ENCODE measurements at places on chromosomes 13 and 19.

DNA sequence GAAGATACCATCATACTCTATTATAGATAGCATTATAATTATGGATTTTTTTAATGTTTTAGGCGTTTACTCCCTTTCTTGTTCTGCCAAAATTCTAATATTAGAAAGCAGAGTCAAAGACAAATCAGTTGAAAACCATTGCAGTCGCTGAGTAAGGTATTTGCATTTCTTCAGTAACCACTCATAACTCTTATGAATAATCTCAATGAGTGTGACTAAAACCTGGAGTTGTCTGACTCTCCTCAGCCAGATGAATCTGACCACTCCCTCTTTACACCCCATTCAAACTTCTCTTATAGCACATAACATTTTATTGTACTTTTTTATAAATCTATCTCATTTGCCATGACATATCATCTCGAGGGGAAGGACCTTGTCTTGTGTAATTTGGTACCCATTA lies 1006.5 kb downstream of the DIAPH3 start:
- DNase-seq, result peak; percentile 2

DNA sequence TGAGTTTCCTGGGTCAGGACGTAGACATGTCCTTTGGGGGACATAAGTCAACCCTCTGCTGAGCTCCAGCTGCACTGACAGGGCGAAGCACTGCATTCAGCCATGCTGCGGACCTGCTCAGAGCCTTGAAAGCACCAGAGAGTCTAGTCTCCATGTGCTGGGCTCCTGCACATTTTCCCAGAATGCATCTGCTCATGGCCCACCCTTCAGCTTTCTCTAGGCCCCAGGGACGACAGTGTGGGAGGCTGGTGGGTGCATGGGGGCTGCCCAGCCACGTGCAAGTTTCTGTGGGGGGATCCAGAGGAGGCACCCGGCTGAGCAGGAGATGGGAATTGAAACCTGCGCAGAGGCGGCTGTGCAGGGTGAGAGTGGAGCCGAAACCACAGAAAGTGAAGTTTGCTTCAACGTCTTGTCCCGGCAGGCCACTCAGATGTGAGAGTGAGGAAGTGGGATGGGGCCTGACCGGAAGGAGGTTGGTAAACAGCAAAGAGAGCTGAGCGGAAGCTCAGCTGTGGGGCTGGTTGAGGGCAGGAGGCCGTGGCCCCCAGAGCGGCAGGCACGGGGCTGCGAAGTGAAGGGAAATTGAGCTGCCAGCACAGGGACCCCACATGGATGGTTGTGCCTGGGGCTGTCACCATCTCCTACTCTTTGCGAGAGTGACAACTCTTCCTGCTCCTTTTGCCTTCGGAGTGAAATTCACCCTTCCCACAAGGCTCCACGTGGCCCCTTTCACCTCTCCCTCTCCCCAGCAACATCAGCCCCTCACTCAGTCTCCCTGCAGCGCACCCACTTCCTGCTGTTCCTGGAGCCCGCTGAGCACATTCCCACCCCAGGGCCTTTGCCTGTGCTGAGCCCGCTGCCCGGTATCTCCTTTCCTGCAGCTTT lies 11.8 kb downstream of the PGLS start:
- DNase-seq, result no peak

DNA sequence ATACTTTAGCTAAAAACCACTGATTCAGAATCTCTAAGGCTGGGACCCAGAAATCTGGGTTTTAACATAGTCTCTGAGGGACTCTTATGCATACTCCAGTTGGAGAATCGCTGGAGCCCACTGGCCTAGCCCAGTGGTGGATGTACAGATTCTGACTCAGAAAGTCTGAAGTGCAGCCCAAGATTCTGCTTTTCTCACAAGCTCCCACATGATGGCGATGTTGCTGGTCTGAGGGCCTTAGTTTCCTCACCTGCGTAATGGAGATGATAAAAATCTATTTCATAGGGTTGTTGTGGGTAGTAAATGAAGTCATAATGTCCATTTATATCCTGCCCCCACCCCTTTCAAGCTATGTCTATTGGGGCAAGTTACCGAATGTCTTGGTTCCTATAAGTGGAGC lies 7.7 kb upstream of the CDADC1 start:
- DNase-seq, result peak; percentile 60

GRCh38 chr19:6692027-6692426 lies 22.1 kb upstream of the TNFSF14 start:
- DNase-seq, result no peak

- no peak for DNase-seq
These were observed 135.3 kb upstream of the MIR17HG start for GRCh38 chr13:91212231-91212630.

DNA sequence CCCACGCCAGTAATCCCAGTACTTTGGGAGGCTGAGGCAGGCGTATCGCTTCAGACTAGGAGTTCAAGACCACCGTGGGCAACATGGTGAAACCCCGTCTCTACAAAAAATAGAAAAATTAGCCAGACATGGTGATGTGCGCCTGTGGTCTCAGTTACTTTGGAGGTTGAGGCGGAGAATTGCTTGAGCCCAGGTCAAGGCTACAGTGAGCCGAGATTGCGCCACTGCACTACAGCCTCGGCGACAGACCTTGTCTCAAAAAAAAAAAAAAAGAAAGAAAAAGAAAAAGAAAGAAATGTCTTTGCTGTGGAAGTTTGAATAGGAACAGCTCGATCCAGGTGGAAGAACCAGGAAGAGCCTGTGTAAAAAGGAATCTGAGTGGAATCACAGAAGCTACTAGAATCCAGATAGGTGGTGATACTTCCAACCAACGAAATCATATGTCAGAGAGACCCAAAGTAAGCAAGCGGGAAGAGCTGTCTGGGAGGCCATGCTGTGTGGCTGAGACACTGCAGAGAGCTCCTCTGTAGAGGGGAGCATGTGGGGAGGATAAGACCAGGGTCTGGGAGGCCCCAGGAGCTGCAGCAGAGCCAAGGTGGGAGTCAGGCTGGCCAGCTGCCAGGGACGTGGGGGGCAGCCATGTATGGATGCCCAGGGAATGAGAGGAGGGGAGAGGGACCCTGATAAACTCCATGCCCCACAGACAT lies 21.1 kb downstream of the LATS2 start:
- no peak for DNase-seq

- DNase-seq, result no peak
These were observed 6.6 kb upstream of the FBXW9 start for GRCh38 chr19:12703046-12703445.

DNA sequence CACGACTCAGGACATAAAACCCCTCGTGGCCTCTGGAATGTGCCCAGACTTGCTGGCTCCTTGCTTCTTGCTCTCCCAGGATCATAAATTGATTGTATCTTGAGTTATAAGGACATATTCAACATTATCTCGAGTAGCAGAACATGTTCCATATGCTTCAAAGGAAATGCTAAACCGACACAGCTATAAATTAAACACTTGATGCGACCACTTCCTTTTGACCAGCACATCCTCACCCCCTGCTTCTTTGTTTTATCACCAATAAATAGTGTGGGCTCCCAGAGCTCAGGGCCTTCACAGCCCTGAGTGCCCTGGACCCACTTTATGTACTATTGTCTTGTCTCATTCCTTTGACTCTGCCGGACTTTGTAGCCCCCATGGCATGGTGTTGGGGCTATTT lies 157.0 kb upstream of the PABPC3 start:
- DNase-seq, result no peak

- no peak for DNase-seq
These were observed 180.5 kb downstream of the IRS2 start for GRCh38 chr13:109605846-109606245.

DNA sequence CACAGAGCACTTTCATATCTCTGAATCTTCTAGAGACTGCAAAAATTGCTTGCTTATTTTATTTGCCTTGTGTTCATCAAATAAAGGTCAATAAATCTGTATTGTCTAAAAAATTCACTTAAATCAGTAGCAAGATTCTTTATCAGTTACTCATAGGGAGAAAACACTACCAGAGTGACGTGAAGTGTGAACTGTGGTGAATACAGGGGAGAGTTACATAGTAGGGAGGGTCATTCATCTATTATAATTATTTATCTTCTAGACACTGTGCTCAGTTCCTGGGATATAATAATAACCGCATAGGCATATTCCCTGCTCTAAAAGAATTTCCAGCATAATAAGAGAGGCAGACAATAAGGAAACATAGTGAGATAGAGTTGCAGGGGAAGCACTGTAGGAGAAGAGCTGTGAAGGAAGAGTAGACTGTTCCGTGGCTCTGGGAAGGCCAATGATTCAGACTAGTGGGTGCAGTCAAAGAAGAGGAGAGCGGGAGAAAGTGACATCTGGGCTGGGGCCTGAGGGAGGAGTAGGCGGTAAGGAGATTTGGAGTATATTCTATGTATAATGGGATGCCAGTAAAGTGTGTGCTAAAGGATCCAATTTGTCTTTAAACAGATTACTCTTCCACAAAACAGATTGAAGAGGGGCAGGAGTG lies 84.0 kb upstream of the TDRD3 start:
- DNase-seq, result no peak

- no peak for DNase-seq
These were observed 34.0 kb downstream of the IGFL3 start for GRCh38 chr19:46090444-46090843.

- no peak for DNase-seq
These were observed 12.9 kb upstream of the MICU2 start for GRCh38 chr13:21616880-21617279.

DNA sequence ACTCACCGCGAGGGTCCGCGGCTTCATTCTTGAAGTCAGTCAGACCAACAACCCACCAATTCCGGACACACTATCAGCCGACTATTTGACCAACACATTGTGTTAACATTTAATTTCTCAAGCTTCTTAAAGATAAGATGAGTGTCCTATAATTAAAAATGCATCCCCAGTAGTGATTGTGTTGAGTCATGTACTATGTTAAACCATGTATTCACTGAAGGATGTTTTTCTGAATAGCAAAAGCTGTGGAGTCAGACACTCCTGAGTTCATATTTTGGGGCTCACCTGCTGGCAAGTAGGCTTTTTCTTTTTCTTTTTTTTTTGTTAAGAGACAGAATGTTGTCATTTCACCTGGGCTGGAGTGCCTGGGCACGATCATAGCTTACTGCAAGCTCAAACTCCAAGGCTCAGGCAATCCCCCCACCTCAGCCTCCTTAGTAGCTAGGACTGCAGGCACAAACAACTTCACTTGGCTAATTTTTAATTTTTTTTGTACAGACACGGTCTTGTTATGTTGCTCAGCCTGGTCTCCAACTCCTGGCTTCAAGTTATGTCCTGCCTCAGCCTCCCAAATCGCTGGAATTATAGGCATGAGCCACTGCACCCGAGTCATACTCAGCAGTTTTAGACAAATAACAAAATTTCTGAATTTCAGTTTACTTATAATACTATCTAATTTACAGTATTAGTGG lies 606.9 kb downstream of the PCDH9 start:
- no peak for DNase-seq

DNA sequence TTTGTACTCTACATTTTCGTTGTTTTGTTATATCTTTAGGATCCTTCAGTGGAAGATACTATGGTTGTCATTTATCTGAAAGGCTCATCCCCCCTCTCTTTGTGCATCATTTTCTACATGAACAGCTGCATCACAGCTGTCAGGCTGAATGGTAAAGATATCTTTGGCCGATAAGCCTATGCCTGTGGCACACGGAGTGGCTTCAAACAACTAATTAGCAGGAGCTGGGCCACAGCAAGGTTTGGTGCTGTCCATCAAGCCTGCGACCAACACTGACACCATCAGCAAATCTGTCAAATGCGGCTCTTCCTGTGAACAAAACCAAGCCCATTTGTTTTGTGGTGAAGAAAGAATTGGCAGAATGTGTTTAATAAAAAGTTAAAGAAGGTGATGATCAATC lies 334.4 kb downstream of the PCDH9 start:
- DNase-seq, result no peak

GRCh38 chr19:9295411-9295849 lies 14.2 kb downstream of the ZNF699 start:
- DNase-seq, result no peak

GRCh38 chr19:51507640-51508058 lies 6.0 kb upstream of the SIGLEC12 start:
- no peak for DNase-seq

GRCh38 chr13:72757792-72758535 lies 23.7 kb downstream of the DIS3 start:
- peak; percentile 12 for DNase-seq

DNA sequence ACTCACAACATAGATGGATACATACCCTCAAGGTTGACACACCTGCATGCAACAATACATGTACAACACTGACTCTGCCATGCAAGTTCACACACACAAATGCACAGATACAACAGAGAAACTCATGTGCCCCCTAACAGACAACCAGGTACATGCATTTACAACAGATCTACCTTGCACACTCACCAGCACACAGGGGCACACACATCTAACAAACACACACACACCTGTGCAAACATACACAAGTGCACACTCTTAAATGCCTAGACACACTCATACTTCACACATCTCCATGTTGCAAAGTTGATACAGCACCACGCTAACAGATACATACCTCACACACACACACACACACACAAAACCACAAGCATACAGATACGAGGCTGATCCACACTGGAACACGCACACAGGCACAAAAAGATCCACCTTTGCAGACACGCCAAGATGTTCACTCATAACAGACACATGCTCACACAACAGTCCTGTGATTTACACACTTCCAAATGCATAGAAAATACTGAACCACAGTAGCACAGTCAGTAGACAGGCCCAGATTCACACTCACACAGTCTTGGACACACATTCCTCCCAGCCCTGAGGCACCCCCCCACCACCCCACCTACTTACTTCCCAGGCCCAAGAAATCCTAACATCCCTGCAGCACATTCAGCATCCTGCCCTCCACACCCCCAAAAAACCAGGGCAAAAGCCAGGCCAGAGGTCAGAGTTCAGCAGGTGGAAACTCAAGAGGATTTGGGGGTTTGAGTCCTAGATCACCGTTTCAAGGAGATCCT lies 1.4 kb downstream of the LRFN1 start:
- DNase-seq, result no peak

DNA sequence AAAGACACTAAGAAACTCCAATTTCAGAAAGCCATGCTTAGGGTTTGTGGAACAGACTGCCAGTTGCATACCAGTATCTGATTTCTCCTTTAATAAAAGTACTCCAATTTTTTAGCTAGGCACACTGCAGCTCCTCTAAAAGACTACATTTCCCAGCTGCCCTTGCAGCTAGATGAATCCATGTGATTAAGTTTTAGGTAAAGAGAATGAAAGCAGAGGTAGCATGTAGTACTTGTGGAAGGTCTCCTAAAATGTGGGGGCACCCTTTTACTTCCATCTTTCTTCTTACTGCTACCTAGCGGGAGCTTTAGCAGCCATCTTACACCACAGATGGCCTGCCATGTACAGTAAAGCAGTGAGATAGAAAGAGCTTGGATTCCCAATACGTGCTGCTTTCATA lies 33.0 kb upstream of the TSC22D1 start:
- no peak for DNase-seq

GRCh38 chr13:48567515-48568369 lies 34.9 kb upstream of the RCBTB2 start:
- DNase-seq, result peak; percentile 44
